H1 (cell line): ENCODE measurements at places on chromosomes 3 and 15.
A peak's percentile ranks its signal among the peaks of the same experiment; 100 is the strongest.

GRCh38 chr3:31606453-31606852 is 73.7 kb downstream of the STT3B start:
- DNase-seq: no peak

- DNase-seq: no peak
Measured at GRCh38 chr3:197505796-197506548, 49.8 kb downstream of the BDH1 start.

GRCh38 chr3:4670352-4670751 is 177.2 kb downstream of the ITPR1 start:
- DNase-seq: no peak

- DNase-seq: no peak
Measured at GRCh38 chr15:67142092-67142766, 76.8 kb downstream of the SMAD3 start.

DNA sequence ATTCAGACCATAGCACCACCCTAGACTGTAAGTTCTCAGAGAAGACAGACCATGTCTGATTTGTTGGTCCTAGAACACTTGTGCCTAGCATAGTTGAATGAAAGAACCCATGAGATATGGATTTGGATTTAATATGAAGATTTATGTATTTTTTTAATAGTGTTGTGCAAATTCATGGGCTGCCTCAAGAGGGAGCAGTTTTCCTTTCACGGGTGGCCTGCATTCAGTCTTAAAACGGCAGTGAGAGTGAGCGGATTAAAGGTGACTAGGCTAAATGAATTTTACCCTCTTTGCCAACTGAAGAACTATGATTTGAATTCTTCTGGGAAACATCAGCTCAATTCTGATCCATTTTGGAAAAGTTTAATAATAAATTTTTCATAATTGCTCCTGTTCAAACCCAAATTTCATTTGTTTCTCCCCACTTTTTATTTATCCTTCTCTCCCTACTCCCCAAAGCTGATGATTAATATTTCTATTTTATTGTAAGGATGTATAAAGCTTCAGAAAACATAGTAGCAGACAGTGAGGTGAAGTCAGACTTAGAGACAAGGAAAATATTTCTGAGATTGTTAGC is 67.3 kb downstream of the MORC1 start:
- no peak for DNase-seq

DNA sequence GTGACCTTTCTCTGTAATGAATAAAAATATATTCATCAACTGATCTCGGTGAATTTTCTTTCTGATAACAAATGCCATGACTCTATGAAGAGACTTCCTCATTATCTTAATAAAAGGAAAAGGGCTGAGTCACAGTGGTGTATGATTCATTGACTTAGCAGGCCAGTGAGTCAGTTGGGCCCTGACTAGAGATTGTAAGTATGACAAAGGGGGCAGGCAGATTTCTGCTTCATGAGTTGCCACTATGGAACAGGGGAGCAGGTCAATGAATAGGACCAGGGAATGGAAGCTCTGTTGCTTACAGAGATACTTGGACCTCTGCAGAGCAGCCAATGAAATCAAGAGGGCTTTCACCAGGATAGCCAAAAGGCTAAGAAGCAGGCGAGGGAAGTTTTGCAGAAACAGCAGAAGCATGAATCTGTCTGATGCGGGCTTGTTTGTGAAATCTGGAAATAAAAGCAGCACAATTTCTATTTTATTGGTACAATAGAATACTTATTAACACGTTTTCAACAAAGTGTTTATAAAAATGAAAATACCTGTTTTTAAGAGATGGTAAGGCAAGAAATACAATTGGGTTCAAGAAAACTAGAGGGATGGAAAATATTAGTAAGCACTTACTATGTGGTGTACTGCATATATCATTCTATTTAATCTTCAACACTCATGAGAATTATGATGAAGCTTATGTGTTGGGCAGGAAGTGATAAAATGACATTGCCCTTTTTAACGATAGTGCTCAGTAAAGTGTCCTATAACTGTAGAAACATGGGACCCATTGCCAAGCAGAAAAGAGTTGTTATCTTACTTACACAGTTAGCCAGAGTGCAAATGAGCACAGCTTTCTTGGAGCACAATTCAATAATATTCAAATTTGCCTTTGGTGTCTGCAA is 169.8 kb upstream of the MYRIP start:
- DNase-seq: peak; percentile 23

GRCh38 chr3:170012683-170013400 is 25.0 kb upstream of the GPR160 start:
- no peak for DNase-seq

DNA sequence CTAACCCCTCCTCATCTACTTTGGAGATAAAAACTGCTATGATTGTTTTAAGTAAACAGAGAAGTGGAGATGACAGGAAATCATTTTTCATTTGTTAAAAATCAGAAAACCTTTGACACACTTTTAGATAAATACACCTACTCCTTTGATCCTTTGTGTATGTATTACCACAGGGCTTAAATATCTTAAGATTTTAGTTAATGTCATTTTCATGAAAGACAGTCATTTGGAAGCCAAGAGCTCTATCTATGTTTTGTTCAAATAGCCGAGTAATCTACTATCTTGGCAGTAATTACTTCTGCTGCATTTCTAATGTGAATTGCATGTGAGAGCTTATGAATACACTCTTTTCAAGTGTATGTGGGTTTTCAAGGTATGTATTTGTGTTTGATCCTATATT is 2.0 kb downstream of the ARPP21 start:
- DNase-seq: no peak

- DNase-seq: no peak
Measured at GRCh38 chr3:62131620-62132019, 241.7 kb downstream of the FEZF2 start.

DNA sequence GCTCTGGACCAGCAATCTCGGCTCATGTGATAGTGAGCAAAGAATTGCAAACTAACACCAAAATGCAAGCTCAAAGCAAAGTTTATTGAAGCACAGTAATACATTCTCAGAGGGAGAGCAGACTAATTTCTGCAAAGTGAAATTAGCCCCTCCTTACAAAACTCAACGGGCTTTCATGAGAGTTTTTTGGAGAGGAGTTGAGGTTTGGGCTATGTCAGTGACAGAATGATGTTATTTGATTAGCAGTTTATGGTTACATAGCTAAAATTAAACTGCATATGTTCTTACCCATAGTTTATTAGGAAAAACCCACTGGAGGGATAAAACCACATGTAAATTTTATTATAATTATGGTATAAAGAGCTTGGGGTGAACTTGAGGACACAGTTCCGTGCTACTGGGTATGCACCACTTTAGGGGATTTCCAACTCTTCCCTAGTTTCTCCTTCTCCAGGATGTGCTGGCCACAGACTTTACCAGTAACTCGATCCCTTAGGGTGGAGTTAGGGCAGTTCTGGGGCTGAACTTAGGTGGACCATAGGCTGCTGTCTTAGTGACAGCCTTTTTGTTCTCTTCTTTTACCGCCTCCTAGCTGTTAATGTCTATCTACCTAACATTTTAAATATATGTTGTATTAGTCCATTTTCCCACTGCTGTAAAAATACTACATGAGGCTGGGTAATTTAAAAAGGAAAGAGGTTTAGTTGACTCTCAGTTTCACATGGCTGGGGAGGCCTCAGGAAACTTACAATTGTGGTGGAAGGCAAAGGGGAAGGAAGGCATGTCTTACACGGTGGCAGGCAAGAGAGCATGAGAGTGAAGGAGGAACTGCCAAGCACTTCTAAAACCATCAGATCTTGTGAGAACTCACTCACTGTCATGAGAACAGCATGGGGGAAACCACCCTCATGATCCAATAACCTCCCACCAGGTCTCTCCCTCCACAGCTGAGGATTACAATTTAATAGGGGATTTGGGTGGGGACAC is 8.9 kb upstream of the AADACL2 start:
- DNase-seq: no peak

DNA sequence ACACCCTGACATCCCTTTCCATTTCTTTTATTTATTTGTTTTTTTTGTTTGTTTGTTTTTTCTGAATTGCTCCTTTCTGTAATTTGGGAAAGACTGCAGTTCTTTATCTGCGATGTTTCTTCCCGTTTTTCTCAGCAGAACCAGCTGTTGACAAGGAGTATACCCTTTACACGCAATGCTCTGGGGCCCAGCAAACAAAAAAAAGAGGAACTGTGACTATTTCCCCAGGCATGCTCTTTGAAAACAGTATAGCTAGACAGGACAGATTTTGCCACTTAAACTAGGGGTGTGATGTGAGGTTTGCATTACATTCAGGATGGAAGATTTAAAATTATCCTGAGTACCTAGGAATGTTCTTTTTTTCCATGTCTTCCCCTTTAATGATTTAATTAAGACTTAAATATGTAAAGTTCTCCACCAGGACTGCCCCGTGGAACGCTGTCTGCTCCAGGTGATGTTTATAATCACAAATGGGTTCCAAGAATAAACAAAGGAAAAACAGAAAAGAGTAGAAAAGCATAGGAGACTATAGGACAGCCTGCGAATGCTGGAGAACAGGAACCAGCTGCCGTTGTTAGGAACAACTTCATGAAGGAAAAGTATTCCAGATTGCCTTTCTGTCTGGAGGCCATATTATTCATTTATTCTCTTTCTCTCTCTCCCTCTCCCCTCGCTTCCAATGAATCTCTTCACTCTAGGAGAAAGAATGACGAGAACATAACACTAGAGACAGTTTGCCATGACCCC is 43.3 kb downstream of the TGFBR2 start:
- no peak for DNase-seq

GRCh38 chr3:72011485-72011884 is 226.5 kb upstream of the PROK2 start:
- DNase-seq: no peak

DNA sequence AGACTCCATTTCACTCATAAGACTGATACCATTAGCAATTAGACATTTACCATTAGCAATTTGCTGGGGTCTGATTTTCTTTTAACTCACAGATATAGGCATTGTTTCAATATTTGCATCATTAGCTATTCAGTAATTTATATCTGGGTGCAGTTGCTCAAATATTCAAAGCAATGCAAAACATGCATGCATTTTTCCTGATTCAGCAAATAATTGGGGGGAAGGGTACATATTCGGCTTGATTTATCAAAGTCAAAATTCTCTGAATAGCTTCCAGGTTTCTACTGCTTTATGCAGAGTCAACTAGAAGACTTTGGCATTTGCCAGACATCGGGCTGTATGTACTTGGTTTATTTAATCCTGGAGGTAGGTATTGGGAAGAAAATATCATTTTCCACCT is 315.6 kb upstream of the NR2F2 start:
- DNase-seq: no peak

DNA sequence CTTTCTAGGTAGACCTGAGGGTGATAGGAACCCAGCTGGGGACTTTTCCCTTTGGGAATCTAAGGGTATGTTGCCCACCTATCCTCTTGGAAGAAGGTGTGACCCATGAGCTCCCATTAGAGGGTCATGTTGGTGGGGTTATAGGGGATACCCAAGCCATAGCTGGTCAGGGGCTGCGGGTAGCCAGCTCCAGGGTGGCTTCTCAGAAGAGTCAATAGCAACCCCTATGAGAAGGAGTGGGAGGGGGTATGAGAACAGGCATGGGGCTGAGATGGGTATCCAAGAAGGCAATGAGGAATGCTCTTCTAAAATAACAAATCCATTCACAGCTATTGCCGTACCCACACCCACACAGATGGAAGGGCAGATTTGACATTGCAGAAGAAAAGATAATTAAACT is 217.8 kb downstream of the UACA start:
- peak; percentile 10 for DNase-seq

DNA sequence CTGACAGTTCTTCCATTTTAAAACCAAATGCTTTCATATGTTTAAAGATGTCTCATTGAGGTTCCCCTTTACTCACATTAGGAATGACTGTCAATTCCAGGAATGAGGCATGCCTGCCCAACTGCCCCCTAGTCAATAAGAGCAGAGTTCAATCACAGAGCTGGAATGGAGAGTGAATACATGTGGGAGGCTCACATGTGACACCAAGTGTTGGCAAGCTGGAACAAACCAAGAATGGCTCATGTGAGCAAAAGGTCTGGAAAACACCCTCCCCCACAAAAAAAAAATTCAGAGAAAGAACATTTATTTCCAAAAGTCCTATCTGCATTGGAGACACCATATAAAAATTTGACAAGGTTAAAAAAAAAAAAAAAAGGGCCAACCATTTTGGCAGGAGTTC is 3.7 kb downstream of the PBRM1 start:
- no peak for DNase-seq

DNA sequence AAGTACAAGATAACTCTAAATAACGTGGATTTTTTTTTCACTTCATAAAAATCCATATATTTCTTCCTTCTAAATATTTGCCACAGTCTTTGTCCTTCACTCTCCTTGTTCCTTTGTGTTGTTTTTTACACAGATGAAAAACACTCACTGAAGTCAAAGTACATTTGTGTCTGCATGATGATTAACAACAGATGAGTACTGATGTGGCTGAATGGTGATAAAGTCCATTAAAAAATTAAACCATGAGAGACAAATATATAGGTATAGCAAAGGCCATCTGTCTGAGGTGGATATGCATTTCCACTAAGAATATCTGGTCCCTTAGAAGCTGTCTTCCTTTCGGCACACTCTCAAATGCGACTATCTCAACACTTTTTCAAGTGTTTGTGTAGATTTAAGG is 317.5 kb upstream of the MCTP2 start:
- DNase-seq: no peak

GRCh38 chr3:95926904-95927501 is 887.4 kb upstream of the EPHA6 start:
- peak; percentile 63 for DNase-seq

- DNase-seq: peak; percentile 28
Measured at GRCh38 chr3:127409421-127410136, 121.7 kb upstream of the PRR20G start.

- DNase-seq: no peak
Measured at GRCh38 chr3:55617385-55617784, 130.3 kb upstream of the WNT5A start.

- DNase-seq: peak; percentile 9
Measured at GRCh38 chr3:150469031-150469930, 61.2 kb downstream of the TSC22D2 start.

DNA sequence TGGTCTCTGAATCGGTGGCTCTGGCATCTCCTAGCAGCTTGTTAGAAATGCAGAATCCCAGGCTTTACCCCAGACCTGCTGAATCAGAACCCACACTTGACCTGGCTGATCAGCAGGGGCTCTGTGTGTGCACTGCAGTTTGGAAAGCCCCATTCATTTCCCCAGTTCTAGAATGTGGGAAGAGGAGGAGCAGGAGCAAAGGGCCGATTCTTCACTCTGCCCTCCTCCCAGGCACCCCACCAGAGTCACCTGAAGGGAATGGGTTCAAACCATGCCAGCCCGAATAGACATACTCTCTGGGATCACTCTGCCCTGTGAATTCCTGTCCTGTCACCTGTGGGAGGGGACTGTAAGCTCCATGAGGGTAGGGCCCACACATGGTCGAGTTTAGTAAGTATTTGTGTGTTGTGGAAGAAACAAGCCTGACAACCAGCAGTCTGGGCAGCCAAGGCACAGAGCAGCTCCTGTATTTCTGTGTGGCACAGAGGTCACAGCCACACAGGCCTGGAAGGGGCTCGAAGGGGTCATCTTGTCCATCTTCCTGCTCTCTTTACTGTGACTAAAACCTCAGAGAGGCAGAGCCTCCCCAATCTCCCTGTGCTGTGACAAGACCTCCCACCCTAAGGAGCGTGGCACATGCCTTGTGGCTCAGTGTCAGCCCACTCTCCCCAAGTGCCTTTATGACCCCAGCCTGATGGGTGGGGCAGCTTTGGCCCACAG is 29.0 kb upstream of the HHATL start:
- peak; percentile 39 for DNase-seq

GRCh38 chr15:84734794-84735479 is 13.5 kb upstream of the ZNF592 start:
- DNase-seq: peak; percentile 88

GRCh38 chr15:74657846-74658245 is 38.0 kb downstream of the EDC3 start:
- DNase-seq: no peak
